ENCODE measurements at places on chromosomes 3 and 15. TPM values are rescaled to one million over a fixed set of nuclear protein-coding genes. Genes with fewer than 3 reads are reported as not detected.

- H3K27ac ChIP-seq, result no peak within 1 kb of the TSS
- peaks cover 17% of the 10 kb centered on the region for H3K27me3 ChIP-seq
- DNase-seq, result peak; percentile 45
- peaks cover 4% of the 10 kb centered on the region for H3K4me1 ChIP-seq
Measured at GRCh38 chr3:16513141-16514020, at the start of gene RFTN1. Gene RFTN1, minus strand, starts transcription at chr3:16513699. Its CDS starts 19,830 bp downstream, at chr3:16493869.

- H3K4me3 ChIP-seq, result no peak within 1 kb of the TSS
- H3K27me3 ChIP-seq, result no peaks in the 10 kb centered on the region
- H3K27ac ChIP-seq, result no peak within 1 kb of the TSS
- no peak for DNase-seq
Measured at GRCh38 chr3:122055215-122055614, at the start of gene CD86. Gene CD86, plus strand, starts transcription at chr3:122055362. Its CDS starts 128 bp downstream, at chr3:122055490.

GRCh38 chr3:170961616-170962400 is 53.4 kb upstream of the EIF5A2 start:
- no peak for DNase-seq
- no peaks in the 10 kb centered on the region for H3K36me3 ChIP-seq

GRCh38 chr15:92922418-92923002 is 22.4 kb downstream of the CHD2 start:
- no peak for DNase-seq
- no peak overlapping the region for H3K4me3 ChIP-seq
- no peaks in the 10 kb centered on the region for H3K27me3 ChIP-seq
- H3K4me1 ChIP-seq, result peaks cover 8% of the 10 kb centered on the region

DNA sequence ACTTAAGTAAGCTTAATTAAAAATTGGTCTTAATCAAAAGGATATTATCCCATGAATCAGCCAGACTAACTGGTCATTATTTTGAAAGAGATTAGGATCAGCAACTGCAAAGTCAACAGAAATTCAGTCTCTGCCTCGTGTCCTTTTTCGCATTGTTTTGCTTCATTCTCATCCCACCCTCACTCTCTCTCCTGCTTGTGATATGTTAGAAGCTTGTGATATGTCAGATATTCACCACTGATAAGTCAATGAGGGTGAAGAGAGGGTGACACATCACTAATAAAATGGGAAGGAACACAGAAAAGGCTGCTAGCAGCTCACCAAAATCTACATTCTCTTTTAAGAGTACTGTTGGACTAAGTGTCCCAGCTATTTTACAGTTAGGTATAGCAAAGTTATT is 146.1 kb downstream of the SUCNR1 start:
- no peaks in the 10 kb centered on the region for H3K36me3 ChIP-seq
- no peak overlapping the region for H3K27ac ChIP-seq
- no peak overlapping the region for H3K4me3 ChIP-seq
- H3K27me3 ChIP-seq, result no peaks in the 10 kb centered on the region
- no peaks in the 10 kb centered on the region for H3K4me1 ChIP-seq
- no peak for DNase-seq

GRCh38 chr3:15241341-15241740 is 35.3 kb downstream of the CAPN7 start:
- no peak for DNase-seq
- H3K4me1 ChIP-seq, result no peaks in the 10 kb centered on the region
- peaks cover 6% of the 10 kb centered on the region for H3K36me3 ChIP-seq
- H3K4me3 ChIP-seq, result no peak overlapping the region

DNA sequence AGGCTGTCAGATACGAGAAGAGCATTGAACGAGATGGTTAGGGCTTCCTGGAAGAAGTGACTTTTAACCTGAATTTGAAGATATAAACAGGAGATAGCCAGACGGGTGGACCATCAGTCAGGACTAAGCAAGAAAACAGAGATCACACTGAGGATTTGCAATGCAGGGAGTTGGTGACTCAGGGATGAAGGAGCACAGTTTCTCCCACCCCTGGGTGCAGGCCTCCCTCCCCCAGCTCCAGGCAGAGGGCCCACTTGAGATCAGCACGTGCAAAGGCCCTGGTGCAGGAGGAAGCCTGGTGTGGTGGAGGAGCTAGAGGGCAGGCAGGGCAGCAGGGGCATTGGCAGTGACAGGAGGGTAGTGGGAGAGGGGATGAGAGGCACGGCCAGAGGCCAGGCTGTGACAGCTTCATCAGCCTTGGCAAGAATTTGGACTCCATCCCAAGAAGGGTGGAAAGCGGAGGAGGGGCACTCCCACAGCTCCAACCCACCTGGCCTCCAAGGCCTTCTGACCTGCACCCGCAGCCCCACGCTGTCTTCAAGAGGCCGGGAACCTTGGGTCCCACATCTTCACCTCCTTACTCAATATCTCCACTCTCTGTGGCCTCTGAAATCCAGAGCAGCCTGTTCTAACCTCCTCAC is 8.7 kb upstream of the PCSK6 start:
- no peaks in the 10 kb centered on the region for H3K4me1 ChIP-seq
- H3K36me3 ChIP-seq, result peaks cover 6% of the 10 kb centered on the region
- H3K27ac ChIP-seq, result no peak overlapping the region
- DNase-seq, result no peak
- H3K27me3 ChIP-seq, result no peaks in the 10 kb centered on the region

DNA sequence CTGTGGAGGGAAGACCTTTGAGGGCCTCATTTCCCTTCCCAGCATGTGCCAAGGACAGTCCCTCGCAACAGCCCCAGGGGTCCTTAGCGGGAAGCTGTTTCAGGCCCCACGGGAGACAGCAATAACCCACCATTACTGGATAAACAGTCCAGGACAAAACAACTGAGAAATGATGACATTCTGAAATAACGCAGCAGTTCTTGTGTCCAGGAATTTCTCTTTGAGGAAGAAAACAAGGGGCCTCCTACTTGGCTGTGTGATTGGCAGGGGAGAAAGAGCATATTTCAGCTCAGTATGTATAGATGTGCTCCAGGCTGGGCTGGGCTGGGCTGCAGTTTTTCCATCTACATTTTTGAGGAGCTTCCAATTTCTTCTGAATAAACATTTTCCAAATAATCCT is 82.2 kb upstream of the THBS1 start:
- H3K27me3 ChIP-seq, result no peaks in the 10 kb centered on the region
- no peak overlapping the region for H3K27ac ChIP-seq
- DNase-seq, result no peak
- no peak overlapping the region for H3K4me3 ChIP-seq
- no peaks in the 10 kb centered on the region for H3K36me3 ChIP-seq

DNA sequence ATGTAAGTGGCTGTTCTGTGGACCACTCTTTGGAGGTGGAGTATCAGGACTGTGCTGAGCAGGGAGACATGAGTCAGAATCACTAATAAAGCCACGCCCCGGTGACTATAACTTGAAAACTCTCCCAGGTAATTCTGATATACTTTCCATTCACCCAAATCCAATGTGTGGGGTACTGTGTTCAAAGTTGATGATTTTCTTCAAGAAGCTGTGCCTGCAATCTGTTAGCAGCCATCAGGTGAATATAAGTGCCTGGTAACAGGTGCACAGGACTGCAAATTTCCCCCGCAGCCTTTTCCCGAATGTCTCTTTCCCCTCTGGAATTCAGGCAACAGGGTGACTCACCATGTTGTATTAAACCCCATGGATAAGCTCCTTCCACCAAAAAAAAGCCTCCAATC is 17.0 kb downstream of the MAGI1 start:
- no peak overlapping the region for H3K4me3 ChIP-seq
- H3K4me1 ChIP-seq, result peaks cover 8% of the 10 kb centered on the region
- no peak overlapping the region for H3K27ac ChIP-seq
- no peaks in the 10 kb centered on the region for H3K27me3 ChIP-seq
- no peak for DNase-seq

DNA sequence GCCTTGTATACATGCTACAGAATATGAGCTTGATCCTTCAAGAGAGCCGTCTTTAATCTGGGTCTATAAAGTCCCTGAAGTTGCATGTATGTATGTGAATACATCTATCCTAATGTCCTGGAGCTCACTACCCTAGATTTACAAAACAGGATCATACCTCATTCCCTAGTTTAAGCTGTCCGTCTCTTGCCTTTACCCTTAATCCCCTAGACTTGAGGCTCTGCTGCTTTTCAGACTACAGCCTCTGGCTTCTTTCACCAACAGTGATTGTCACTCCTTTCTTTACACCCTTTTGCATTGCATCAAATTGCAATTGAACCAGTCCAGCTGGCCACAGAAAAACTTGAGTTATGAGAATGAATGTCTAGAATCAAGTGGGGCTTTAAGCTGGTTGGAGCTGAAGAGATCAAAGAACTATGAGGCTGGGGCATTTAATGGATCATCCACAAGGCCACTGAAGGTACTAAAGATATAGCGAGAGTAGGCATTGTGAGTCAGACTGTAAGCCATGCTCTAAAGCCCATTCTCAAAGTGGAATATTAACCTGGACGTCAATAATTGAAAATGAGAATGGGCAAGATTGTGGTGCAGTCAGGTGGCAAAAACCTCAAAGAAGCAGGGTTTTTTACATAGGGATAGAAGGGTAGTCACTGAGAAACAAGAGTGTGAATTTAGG is 12.3 kb upstream of the PLD1 start:
- no peak overlapping the region for H3K4me3 ChIP-seq
- no peaks in the 10 kb centered on the region for H3K27me3 ChIP-seq

DNA sequence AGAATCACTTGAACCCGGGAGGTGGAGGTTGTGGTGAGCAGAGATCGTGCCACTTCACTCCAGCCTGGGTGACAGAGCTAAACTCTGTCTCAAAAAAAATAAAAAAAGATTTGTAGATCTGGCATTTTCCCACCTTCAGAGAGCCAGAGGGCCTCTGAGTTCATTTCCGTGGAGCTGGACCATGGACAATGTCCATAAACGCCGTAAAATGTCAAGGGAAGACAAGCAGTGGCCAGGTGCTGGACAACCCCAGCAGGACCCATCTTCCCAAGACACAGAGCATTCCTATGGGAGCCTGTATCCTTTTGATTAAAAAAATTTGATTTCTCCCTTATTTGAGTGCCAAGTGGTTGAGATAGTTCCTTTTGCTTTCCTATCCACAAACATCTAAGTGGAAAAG is 67.4 kb upstream of the NR2E3 start:
- H3K27me3 ChIP-seq, result no peaks in the 10 kb centered on the region
- H3K27ac ChIP-seq, result no peak overlapping the region
- H3K4me1 ChIP-seq, result no peaks in the 10 kb centered on the region
- H3K4me3 ChIP-seq, result no peak overlapping the region
- H3K36me3 ChIP-seq, result no peaks in the 10 kb centered on the region

DNA sequence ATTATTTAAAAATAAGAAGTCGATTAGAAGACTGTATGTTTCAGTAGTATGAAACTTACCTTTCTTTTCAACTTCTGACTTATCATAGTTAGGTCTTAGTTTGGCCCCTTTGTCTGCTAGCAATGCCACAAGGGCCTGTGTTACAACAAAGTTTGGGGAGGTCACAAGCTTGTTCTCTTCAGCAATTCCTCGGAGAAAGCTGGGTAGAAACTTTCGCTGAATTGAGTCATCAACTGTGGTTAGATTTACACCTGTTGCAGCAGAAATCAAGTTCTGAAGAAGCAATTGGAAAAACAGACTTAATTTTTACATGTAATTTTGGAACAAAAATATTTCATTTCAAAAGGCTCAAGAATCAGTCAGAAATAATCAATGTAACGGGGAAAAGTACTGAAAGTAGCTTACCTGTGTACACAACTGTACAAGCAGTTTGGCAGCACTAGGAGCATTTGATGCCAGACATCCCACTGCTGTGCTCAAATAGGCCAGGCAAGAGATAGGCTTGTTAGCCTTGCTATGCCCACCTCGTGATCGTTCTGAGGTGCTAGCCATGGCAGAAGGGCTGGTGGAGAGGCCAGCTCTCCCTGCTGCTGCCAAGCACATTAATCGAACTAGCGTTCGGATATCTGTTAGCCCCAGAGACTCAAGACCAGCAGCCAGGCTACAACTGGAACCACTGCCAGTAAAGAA is 58.6 kb downstream of the FBXL22 start:
- H3K27me3 ChIP-seq, result no peaks in the 10 kb centered on the region
- no peak for DNase-seq
- peaks cover 46% of the 10 kb centered on the region for H3K36me3 ChIP-seq
- H3K4me1 ChIP-seq, result no peaks in the 10 kb centered on the region
- no peak overlapping the region for H3K4me3 ChIP-seq

DNA sequence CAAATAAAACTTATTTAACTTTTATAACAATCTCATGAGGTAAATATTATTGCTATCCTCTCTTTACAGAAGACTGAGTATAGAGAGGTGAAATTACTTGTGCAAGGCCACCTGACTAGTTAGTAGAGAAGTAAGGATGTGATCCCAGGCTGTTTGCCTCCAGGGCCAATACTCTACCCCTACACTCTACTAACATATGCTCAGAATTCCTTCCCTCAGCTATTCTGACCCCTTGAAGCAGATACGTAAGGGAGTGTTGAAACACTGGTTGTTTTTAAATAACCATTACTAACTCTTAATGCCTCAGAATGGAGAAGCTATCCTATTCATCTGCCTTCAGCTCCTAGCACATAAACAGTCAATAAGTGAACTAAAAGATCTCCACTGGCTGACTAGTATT is 24.1 kb downstream of the CSTA start:
- H3K27ac ChIP-seq, result no peak overlapping the region
- H3K4me1 ChIP-seq, result no peaks in the 10 kb centered on the region
- no peaks in the 10 kb centered on the region for H3K36me3 ChIP-seq
- no peak for DNase-seq

DNA sequence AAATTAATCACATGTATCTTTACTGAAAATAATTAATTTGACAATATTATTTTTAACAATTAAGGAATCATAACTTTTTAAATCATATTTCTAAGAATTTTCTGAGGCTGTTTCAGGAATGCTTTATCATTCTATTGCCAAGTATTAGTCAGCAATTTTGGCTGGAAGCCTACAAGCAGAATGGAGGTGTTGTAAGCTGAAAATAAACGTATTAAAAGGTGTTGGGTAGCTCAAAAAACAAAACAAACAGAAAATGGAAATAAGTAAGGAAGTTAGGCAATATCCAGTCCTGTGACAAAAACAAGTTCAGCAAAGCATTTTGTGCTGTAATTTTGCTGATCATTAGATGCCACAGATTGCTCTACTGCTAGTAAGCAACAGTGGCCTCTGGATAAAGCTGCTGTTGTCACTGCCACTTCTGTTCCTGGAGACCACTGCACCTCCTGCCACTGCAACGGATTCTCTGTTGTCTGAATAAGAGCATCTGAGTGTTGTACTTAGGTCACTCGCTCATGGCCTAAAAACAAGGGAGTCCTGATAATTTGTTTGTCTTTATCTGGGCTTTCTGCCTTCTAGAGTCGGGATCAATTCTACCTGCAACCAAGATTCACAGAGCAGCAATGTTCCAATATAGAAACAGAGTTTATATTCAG is 63.5 kb upstream of the SLITRK3 start:
- no peaks in the 10 kb centered on the region for H3K27me3 ChIP-seq
- no peak for DNase-seq
- H3K36me3 ChIP-seq, result no peaks in the 10 kb centered on the region

- no peak for DNase-seq
- H3K4me3 ChIP-seq, result no peak overlapping the region
- H3K4me1 ChIP-seq, result no peaks in the 10 kb centered on the region
- no peaks in the 10 kb centered on the region for H3K36me3 ChIP-seq
Measured at GRCh38 chr3:43094851-43095250, 11.0 kb downstream of the POMGNT2 start.

The SMCO1 gene
- total RNA-seq, result not detected

The VPS13C gene
- total RNA-seq, result 14.2 TPM

The LIPH gene
- 0.37 TPM for total RNA-seq

The SNX22 gene
- 4.8 TPM for total RNA-seq

The CCR1 gene
- total RNA-seq, result not detected

The CD276 gene
- total RNA-seq, result 133 TPM
